GM20000 (cell line): ENCODE measurements at places on chromosomes 12 and 14.

DNA sequence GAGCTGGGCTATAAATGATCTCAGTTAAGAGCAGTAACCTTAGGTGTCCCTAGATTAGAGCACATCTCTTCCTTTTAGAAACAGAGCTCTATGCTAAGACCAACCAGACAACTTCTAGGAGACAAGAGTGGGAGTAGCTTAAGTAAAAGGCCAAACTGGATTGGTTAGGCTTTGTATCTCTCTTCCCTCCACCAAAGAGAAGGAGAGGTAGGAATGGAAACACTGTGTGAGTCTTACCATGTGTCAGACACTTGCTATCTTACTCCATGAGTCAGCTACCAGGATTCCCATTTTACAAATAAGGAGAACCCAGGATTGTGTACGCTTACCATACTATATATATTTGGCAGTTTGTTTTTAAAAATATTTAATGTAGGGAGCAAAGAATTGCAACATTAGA is 122.9 kb downstream of the PAX9 start:
- no peak for DNase-seq

DNA sequence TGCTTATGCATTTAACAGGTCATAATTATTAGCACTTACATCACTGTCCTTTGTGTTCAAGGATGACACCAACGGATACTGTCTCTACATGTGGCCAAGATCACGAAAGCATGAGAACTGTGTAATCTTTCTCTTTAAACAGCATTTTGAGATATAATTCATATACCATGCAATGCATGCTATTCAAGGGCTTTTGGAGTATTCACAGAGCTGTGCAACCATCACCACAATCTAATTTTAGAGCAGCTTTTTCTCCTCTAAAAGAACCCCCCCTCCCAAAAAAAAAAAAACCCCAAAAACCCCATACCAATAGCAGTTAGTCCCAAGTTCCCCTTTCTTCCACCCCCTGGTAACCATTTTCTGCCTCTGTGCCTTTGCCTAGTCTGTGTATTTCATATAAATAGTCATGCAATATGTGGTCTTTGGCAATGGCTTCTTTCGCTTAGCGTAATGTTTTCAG is 60.6 kb downstream of the SPRING1 start:
- DNase-seq, result peak; percentile 48

GRCh38 chr12:128729628-128730121 is 94.1 kb downstream of the SLC15A4 start:
- no peak for DNase-seq

- peak; percentile 21 for DNase-seq
Measured at GRCh38 chr14:20606190-20606901, 15.2 kb upstream of the RNASE12 start.

DNA sequence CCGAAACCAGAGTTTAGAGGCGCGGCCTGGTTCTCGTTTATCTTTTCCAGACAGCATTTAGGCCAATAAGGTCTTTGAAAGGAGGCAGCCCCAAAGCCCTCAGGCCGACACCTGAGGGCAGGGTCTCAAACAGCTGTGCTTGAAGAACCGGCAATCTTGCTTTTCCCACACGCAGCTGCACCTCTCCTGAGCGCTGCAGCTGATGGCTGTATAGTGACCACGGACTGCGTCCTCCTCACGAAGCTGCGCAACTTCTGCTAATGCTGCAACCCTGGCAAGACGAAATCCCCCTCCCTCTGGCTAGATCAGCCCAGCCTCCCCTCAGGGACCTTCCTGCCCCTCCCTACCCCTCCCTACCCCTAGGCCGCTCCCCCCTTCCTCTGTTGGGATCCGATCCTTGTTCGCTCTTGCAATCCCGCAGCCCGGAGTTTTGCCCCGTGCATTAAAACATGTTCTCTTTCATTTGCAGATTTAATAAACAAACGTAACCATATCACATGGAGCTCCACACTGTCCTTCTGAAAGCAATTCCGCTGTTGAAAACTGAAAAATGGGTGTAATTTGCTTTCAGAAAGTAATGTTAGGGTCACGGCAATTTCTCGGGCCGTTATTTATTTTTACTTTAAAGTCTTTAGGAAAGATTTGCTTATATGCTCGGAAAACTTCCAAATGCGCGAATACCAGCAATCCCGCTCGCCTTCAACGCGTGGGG is 4.8 kb upstream of the PAX9 start:
- DNase-seq, result no peak

GRCh38 chr12:24821691-24822090 is 127.2 kb downstream of the BCAT1 start:
- no peak for DNase-seq

GRCh38 chr12:57844709-57845477 is 1.6 kb downstream of the CTDSP2 start:
- peak; percentile 61 for DNase-seq

DNA sequence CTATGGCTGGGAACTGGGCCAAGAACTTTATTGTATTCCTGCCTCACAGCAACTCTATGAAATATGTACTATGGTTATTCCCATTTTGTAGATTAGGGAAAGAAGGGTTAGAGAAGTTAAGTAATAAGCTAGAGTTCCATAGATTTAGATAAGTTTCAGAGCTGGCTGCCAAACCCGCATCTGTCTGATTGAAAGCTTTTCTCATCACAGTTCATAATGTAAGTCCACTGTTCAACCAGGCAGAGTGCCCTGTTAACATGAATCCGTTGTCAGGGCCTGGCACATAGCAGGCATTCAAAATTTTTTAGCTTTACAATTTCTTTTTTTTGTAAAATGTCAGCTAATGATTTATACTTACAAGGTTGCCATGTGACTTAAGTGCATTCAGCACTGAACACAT is 467.3 kb downstream of the NRXN3 start:
- DNase-seq, result no peak

DNA sequence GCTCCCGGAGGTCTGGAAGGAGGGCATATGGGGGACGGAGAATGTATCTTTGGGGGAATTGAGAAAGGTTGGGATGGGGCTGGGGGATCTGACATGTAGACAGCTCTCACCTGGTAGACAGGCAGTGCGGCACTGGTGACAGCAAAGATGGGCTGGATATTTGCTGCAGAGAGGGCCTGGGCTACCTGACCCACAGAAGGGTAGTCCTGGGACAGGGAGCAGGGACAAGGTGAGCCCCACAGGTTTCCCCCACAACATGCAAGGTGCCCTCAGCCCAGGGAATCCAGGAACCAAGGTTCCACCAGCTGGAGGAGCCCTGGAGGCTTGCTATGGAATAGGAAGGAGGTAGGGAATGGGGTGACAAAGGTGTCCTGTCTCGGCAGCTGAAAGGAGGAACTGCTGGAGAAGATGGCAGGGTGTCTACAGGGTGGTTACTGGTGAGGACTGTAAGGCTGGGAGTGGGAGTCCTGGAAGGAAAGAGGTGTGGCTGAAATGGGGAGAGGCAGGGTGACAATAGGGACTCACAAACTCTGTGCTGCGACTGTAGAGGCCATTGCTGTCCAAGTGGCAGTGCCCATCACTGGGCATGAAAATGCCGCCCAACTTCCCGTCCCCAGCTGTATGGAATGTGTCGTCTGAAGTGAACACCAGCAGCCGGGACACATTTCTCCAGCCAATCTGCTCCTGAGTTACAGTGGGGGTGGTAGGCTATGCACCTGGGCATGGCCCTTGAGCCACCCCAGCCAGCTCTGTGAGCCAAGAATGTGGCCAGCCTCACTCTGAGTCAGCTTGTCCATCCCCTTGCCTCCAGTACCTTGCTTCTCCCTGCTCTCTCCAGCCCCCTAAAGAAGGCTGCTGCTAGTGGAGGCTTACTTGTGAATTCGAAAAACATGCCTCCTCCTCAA is 11.3 kb downstream of the ITGB7 start:
- DNase-seq, result no peak

DNA sequence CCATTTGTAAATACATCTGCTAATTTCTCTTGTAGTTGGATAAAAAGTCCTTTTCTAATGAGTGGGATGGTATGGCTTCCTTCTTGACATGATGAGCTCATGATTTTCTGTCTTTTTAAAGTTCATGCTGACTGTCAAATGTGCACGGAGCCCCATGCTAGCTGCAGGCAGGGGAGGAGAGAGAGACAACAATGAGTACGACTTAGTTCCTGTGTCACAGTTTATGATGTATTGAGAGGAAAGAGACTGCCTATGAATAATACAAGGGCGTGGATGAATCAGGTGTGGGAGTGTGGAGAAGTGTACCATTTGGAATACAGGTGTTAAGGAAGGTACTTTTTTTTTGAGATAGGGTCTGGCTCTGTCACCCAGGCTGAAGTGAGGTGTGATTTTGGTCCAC is 10.7 kb upstream of the TBC1D30 start:
- DNase-seq, result no peak

- peak; percentile 10 for DNase-seq
Measured at GRCh38 chr12:71870416-71870815, 30.9 kb downstream of the TBC1D15 start.

- DNase-seq, result no peak
Measured at GRCh38 chr12:81294325-81295190, 216.7 kb downstream of the ACSS3 start.

- DNase-seq, result no peak
Measured at GRCh38 chr12:131861261-131862083, 33.0 kb upstream of the ULK1 start.

DNA sequence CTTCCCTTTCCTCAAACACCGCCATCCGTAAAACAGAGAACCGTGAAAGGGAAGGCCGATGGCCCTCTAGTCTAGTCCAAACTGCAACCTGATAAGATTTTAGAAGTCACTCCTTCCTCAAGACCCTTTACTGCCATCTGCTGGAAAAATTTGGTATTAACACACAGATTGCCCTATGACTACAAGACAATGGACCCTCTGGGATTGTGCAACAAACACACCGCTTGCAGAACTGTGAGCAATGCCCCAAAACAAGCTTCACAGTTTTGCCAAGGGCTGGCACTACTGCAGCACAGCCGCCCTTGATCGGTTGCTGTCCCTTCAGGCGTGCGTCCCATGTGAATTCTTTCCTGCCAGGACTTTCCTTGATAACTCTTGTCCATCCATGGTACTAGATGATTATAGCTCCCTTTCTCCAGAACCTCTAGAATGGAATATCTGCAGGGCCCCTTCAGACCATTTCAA is 23.1 kb downstream of the LLPH start:
- DNase-seq, result peak; percentile 70

GRCh38 chr14:76904740-76905569 is 78.7 kb downstream of the LRRC74A start:
- peak; percentile 76 for DNase-seq

- no peak for DNase-seq
Measured at GRCh38 chr14:44940944-44941343, 20.8 kb downstream of the KLHL28 start.

GRCh38 chr12:28180786-28181185 is 9.5 kb upstream of the CCDC91 start:
- DNase-seq, result no peak

GRCh38 chr12:116385486-116386217 is 108.2 kb upstream of the MED13L start:
- no peak for DNase-seq

DNA sequence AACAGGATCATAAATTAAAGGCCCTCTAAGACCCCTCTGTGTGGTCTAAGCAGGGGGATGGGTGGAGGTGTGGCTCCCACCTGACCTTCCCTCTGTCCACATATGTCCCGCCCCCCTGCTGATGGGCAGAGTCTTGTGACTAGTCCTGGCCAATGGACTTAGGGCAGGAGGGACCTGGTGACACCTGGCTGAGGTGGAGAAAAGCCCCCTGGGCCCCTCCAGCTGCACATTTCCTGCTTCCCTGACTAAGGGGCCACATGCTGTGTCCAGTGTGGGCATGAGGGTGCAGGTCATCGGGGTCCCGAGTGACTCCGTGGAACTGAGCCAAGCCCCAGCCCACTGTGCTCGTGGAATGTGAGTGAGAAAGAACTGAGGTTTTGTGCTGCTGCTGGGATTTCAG is 254.7 kb downstream of the ADGRD1 start:
- DNase-seq, result no peak

DNA sequence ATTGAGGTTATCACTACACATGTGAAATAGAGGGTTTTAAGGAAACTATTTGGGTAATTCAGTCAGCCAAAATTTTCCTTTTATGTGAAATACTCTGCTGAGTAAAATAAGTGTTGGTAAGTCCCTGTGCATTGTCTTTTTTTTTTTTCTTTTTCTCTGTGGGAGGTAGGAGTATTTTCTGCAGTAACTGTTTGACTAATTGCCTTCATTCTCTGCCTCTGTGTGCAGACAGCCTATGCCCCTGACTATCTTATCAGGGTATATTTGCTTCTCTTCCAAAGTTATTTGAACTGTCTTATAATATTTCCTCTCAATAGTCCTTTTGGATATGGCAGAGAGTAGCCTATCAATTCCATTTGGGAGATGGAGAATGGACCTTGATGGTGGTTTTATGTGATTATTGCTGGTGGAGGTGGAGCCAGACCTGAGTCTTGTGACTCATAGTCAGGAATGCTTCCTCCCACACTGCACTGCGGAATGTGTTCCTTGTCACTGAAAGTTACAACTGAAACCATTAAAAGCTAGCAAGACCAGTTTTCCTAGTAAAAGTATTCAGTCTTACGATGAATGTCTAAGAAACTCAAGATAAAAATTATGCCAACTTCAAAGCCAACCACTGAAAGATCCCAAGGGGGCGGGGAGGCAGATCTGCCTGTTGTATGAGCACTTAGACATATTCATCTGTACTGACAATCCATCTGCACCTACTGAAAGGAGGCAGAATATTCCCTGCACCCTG is 40.9 kb upstream of the STXBP6 start:
- DNase-seq, result no peak

GRCh38 chr14:22699801-22700564 is 55.8 kb upstream of the OR6J1 start:
- no peak for DNase-seq

GRCh38 chr14:104337351-104337750 is 199.0 kb downstream of the KIF26A start:
- DNase-seq, result no peak

DNA sequence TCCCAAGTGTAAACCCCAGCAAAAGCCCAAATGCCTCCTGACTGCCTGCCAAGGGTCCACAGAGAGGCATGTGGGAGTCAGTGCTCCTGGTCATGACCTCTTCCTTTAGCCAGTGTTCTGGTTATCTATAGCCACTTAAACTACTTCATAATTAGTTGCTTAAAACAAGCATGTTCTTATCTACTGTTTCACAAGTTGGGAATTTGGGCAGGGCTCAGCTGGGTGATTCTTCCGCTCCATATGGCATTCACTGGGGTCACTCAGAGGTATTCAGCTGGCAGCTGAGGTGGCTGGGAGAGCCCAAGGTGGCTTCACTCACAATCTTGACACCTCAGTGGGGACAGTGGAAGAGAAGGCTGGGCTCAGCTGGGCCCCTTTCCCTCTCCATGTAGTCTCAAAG is 184.0 kb upstream of the RGS6 start:
- DNase-seq, result no peak
